ENCODE measurements at places on chromosomes 1 and 21.

GRCh38 chr1:32208469-32208868 is 420 bp upstream of the DCDC2B start:
- DNase-seq = no peak

DNA sequence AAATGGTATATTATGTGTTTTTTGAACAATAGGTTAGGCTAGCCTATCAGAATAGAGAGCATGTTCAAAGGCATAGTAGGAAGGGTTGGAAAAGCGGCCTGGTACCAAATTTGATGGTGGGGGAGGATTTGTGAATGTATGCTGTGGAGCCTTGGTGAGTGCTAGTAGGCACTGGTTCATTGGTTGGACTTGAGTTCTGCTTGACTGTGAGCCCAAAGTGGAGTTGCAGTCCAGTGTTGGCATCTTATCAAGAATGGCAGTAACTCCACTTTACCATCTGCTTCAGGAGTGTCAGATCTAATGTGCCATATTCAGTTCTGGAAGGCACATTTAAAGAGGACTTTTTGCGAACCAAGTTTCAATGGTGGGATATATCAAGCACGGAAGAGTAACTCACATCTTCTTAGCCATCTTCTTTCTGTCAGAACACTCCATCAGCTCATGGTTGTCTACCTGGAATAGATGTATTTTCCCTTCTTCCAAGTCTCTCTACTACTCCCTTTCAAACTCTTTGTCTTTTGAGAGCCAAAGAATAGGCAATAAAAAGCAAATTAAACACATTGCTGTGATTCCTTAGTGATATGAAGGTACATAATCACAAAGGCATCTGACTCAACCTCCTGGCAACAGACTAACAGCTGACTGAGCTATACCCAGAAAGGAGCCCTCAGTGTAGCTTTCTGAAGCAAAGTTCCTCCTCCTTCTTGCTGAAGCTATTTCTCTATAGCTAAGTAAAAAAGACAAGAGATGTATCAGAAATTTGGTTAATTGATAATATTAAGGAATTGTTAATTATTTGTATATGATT is 21.7 kb downstream of the LRRC8B start:
- no peak for DNase-seq

DNA sequence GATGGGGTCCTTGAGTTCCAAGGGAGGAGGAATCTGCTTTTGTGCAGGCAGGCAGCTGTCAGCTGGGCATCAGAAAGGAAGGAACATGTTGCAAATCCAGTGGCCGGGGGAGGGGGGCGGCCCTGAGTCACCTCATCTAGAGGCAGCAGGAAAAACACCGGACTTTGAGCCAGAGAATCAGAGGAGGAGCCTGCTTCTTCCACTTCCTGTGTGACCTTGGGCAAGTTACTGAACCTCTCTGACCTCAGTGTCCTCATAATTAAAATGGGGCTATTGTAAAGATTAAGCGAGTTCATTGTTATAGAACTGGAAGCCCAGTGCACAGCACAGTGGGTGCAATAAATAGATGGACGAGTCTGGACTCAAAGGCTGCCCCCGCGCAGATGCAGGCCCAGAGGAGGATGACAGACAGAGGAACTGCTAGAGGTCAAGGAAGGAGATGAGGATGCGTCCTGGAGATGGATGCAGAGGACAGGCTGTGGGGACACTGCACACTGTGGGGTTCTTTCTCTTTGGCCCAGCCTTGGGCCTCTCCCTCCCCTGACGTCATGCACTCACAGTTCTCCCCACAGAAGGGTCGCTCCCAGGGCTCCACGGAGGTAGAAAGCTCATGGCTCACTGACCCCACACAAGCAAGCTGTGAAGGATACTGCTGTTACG is 714.3 kb downstream of the MATN1 start:
- no peak for DNase-seq

DNA sequence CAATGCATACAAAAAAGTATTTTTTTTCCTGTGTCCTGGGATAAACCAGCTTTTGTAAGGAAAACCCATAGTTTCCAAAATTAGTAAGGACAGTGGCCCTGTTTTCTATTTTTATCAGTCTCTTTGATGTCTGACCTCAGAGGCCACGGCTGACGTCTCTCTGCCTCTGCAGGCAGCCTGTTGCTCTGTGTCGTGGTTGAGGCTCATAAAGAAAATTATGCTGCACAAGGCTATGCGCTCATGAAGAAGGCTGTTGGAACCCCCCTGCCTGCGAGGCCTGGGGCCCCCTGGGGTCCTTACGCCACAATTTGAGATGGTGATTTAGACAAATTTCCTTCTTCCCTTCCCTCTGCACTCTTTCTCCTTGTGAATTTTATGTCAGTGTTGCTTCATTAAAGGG is 48.9 kb downstream of the AGPAT3 start:
- no peak for DNase-seq

GRCh38 chr1:9435854-9436640 is 103.2 kb upstream of the SLC25A33 start:
- DNase-seq = no peak

- DNase-seq = no peak
Observed at GRCh38 chr1:160726114-160726497, 12.9 kb upstream of the SLAMF7 start.

GRCh38 chr1:199042193-199042592 is 403.4 kb downstream of the PTPRC start:
- no peak for DNase-seq

GRCh38 chr1:183370399-183371058 is 47.7 kb downstream of the NMNAT2 start:
- DNase-seq = no peak

DNA sequence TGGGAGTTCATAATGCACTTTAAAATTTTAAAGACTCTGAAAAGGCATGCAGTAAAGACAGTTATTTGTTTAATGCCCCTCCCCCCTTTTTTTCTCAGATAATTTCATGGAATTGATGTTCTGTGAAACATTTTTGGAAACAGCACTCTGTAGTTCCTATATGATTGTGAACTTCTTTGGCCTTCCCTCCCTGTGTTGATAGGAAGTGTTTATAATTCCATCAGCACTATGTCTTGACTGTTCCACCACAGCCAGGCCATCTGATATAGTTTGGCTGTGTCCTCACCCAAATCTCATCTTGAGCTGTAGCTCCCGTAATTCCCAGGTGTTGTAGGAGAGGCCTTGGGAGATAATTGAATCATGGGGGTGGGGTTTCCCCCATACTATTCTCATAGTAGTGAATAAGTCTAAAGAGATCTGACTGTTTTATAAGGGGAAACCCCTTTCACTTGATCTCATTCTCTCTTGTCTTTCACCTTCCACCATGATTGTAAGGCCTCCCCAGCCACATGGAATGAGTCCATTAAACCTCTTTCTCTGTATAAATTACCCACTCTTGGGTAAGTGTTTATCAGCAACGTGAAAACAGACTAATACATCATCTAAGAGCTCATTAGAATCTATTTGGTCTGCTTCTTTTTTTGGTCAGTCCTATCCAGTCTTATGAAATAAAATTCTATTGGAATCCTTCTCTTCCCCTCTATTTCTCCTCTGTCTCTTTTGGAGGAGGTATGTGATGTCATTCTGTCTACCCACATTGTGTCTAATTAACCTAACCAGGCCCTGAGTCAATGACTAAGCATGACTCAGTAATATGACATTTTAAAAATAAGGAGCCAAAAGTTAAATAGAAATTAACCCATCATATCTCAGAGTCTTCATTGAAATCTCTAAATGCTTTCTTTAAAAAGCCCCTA is 8.9 kb downstream of the CCDC185 start:
- DNase-seq = no peak

- no peak for DNase-seq
Observed at GRCh38 chr1:171248841-171249240, 547 bp downstream of the FMO1 start.

DNA sequence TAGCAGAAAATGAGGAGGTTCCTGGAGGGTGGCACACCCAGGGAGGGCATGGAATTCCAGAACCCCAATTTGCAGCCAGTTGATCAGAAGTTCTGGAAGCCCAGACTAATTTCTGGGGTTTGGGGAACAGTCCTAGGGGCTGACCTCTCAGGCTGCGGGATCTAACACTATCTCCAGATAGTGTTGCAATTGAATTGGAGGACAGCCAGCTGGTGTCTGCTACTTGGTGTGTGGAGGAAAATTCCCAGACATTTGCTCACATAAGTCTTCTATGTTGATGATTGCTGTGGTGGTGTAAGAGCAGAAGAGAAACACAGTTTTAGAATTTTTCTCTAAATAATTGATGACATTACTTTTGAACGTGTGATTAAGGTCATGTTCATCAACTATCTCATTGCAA is 154.3 kb upstream of the RNPC3 start:
- no peak for DNase-seq

DNA sequence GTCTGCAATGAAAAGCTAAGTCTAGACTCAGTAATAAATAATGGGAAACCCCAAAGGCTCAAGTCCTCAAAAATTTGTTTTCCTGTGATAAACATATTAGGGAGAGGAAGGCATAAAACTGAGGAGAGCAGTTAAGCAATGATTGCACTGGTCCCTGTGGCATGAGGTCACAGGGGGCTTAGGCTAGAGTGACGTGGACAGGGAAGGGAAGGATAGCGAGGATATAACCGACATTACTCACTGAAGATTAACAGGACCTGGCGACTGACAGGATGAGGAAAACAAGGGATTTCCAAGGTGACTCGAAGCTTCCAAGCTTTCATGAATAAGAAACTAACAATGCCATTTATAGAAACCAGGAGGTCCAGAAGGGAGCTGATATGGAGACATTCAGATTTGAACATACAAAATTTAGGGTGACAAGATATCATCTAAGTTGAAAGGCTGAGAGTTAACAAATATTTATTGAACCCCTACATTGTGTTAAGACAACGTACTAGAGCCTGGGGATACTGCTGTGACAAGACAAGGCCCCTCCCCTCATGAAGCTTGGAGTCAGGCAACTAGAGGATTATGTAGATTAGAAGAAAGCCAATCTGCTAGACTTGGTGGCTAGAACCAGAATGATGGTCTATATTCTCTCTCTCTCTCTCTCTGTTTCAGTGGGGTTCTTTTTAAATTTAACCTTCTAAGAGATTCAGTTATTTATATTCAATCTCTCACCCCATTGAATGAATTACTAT is 33.2 kb upstream of the PKN2 start:
- DNase-seq = no peak

DNA sequence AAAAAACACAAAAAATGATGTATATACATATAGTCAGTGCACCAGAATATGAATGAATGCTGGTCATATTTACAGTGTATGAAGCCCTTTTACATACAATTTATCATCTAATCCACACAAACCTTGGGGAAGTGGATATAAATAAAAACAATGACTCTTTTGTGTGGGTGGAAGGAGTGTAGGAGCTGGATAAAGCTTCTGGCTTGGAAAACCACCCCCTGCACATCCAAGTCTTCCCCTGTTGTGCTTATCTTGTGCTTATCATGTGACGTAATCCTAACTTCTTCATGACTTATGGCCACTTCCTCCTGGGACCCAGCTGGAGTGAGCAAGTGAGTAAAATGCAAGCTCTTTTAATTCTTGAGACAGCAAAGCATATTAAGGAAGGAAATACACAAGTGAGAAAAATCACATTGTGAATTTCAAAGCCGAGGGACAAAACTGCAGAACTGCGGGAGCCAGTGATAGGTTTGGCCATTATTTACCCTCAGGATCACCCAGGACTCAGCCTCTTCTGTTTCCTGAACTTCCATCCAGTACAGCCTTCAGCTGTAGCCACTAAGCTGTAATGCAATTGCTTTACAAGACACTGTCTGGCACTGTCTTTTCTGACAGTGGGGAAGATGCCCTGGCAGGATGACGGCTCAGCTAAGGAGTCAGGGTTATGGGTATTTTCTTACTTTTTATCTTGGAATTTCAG is 104.0 kb upstream of the PPM1J start:
- DNase-seq = no peak

DNA sequence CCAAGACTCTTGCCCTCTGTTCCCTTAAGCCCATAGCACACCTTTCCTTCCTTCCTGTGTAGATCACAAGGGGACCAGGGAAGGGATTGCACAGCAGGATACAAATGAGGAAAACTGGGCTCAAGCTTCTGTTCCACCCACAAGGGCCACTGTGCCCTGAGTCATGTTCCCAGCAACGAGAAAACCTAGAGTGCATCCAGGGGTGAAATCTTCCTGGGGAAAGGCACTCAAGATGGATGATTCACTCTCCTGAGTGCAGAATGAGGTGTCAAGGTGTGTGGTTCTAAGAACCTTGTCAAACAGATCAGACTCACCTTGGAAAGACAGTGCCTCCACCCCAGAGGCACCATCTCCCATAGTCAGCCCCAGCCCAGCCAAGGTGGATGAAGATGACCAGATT is 40.7 kb upstream of the EYA3 start:
- no peak for DNase-seq

DNA sequence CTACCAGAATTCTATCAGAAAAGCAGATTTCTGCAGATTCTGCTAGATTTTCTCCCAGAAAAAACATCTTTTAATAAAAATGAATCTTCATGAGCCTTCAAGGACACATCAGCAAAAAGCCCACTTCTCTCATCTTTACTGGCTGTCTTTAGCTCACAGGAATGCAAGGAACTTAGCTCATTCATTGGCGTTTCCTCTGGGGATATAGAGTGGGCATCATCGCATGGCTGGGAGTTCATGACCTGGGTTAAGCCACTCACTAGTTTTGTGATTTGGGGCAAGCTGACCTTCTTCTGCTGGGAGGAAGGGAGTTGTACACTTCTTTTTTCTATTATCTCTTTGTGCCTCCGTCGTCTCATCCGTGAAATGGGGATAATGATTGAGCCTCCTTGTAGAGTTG is 149.7 kb downstream of the KAZN start:
- no peak for DNase-seq

- no peak for DNase-seq
Observed at GRCh38 chr1:45647248-45648021, 23.6 kb upstream of the CCDC17 start.

GRCh38 chr21:36613059-36613458 is 85.9 kb upstream of the SIM2 start:
- DNase-seq = no peak

DNA sequence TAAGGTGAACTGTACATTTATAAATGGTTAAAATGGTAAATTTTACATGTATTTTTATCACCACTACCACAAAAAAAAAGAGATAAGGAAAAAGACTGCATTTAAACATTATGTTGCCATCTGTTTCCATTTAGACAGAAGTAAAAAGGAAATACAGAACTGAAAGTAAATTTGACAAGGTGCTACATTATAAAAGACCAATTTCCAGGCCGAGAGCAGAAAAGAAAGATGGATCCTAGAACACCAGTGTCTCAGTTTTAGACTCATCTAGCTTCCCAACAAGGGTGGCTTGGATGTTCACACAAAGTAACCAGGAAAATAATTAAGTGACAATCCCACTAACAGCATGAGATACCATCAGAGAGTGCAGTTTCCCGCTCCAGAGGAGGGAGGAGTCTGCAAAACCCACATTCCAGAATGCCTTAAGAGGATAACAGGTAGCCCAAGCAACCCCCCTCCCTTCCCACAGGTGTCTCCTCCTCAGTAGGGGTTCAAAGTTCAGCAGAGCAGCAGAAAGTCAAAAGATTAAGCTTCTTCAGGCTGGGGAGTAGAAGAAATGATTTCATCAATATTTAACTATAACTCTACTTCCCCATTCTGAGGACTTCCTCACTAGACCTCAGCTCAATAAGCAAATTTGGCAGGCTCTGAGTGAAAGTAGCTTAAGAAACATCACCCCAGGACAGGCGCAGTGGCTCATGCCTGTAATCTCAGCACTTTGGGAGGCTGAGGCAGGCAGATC is 11.8 kb downstream of the TPM3 start:
- no peak for DNase-seq
